ENCODE measurements at places on chromosomes 5 and 9. TPM values are rescaled to one million over a fixed set of nuclear protein-coding genes. Genes with fewer than 3 reads are reported as not detected.

DNA sequence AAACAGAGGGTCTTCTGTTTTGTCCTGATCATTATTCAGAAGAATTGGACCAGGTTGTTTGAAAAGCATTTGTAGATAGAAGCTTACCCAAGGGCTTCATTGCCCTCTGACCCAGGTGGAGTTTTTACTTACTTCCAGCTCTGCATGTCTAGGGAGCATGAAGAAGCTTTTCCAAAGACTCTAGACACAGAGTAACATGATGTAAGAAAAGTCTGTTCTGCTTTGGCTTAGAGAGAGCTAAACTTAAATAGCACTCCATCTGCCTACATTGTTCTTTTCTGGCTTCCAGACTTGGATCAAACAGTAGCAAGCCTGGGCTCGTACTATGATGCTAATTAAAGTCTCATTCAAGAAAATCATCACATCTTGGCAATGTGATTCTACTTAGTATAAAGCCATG lies 112.1 kb downstream of the SNCAIP start:
- no peak for DNase-seq

- DNase-seq = no peak
Observed at GRCh38 chr9:86336058-86336457, 18.2 kb downstream of the TUT7 start.

- DNase-seq = no peak
Observed at GRCh38 chr9:99073985-99074901, 30.7 kb upstream of the TGFBR1 start.

GRCh38 chr9:113524468-113524867 lies 60.9 kb downstream of the RGS3 start:
- no peak for DNase-seq

OTP gene
- total RNA-seq = under 0.01 TPM

- DNase-seq = no peak
Observed at GRCh38 chr5:40679913-40680681, at the start of gene PTGER4. Gene PTGER4 (plus strand): TSS chr5:40679915. CDS start chr5:40680994, 1,079 bp downstream.
